Activated CD4-positive, CD25-positive, alpha-beta regulatory T cell (primary cell): ENCODE measurements at places on chromosomes 1 and 21.

DNA sequence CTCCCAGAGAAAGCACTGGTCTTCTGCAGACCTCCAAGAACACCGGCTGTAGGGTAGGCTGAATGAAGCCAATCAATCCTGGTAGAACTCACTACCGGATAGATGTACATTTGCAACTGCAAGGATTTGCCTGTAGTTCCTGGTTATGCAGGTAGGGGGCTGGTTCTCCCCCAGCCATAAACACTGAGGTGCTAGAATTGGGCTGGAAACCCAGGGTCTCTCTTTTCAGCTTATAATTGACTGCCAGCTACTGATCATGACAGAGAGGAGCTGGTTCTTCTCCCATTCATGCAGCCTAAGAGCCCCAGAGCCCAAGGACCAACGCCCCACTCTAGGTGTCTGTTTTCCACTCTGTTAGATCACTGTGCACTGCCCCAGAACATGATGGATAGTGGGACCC lies 21.5 kb upstream of the MTARC2 start:
- no peak for DNase-seq

DNA sequence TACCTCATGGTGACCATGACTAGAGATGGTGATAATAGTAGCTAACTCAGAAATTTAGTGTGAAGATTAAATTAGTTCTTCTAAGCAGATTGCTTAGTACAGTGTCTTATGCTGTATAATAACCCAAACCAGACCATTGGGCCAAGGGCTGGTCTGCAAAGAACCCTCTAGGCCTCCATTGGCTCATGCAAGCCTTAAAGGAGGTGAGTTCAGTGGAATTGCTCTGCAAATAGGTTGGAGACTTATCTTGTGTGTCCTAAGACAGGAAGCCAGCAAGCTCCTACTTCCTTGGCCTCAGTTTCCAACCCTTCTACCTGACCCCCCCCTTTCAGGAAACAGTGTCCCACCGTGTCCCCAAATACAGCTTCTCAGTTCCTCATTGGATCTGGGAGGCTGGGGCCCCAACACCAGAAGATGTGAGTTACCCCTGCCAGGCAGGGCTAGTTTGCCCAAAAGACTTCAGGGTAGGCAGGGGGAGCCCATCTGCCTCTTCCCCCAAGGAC lies 1.9 kb upstream of the MEF2D start:
- DNase-seq = no peak

GRCh38 chr1:237166593-237167101 lies 124.7 kb downstream of the RYR2 start:
- no peak for DNase-seq

- DNase-seq = no peak
Observed at GRCh38 chr1:1786836-1787605, 8.8 kb upstream of the NADK start.

- DNase-seq = no peak
Observed at GRCh38 chr1:29331309-29331708, 95.0 kb downstream of the PTPRU start.

DNA sequence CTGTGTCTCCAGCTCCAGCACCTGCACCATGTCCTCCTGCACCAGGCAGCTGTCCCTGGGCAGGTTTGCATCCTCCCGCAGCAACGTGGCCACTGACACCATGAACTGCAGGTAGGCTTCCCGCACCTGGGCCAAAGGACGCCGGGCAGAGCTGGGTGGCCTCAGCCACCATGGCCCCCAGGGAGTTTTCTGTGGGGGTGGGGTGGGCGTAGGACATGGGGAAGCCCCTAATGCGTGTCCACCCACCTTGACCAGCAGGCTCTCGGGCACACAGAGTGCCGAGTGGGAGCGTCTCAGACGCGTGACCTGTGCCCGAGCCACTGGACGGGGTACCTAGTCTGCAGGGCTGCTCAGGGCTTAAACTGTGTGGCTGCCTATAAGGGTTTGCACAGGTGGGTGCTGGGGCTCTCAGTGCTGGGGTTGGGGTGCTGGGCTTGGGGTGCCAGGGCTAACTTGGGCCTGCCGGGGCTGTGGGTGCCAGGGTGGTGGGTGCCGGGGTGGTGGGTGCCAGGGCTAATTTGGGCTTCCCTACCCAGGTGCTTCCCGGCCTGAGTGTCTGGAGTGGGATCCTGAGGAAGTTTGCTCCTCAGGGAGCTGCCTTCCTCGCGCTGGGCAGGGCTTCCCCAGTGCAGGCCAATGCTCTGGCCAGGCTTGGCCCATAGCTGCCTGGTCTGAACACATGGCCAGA lies 17.7 kb downstream of the PRXL2B start:
- DNase-seq = no peak

- no peak for DNase-seq
Observed at GRCh38 chr1:182628657-182629056, 24.5 kb upstream of the RGS16 start.

DNA sequence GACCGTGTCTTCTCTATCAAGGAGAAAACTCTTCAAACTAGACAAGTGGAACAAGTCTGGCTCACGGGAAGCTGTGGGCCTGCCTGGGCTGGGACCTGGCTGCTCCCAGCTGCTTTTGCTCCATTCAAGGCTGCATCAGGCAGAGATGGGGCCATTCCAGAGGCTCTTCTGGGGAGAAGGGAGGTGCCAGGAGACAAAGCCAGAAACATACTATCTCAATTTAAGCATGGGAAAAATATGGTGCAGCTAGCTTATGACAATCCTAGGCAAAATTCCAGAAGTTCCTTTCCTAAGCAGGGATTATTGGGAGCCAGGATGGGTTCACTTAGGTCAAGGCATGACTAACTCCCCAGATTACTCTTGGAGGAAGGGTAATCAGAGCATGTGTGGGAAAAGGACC lies 90.8 kb upstream of the SLC2A1 start:
- no peak for DNase-seq

DNA sequence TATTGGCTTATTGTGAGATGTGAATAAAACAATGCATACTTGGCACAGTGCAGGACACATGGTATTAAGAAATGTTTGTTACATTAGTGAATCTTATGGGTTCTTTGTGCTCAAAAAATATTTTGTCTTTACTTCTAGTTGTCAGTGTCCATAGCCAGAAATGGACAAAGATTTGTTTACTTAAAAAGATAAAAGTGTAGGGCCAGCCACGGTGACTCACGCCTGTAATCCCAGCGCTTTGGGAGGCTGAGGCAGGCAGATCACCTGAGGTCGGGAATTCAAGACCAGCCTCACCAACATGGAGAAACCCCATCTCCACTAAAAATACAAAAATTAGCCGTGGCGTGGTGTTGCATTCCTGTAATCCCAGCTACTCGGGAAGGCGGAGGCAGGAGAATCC lies 654.6 kb upstream of the NEGR1 start:
- no peak for DNase-seq

DNA sequence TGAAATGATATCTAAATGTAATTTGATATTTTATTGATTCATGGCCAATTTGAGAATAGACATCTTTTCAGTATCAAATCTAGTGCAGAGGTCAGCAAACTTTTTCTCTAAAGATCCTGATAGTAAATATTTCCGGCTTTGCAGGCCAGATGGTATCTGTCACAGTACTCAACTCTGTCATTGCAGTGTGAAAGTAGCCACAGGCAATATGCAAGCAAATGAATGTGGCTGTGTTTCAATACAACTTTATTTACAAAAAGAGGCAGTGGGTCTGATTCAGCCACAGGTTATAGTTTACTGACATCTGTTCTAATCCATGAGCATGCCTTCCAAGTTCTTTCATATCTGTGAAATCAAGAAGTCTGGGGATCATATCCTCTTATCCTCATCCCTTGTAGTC lies 221.2 kb downstream of the PRDM2 start:
- DNase-seq = no peak

DNA sequence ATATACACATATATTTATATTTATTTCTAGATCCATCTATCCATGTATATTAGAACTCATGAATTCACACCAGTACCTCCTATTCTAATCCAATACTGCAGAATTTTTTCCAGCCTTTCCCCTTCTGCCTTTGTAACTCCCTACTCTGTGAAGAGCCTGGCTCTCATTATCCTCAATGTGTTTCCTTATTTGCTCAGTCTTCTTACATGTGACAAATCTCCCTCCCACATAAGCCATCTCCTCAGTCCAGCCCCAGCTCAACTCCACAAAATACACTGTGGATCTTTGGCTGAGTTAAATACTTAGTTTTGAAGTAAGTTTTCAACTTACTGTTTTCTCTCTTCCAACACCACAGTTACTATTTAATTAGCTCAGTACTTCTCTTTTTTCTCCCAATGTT lies 45.7 kb downstream of the ATP5PO start:
- DNase-seq = no peak

GRCh38 chr1:242225767-242226573 lies 227.1 kb upstream of the MAP1LC3C start:
- no peak for DNase-seq

- DNase-seq = no peak
Observed at GRCh38 chr1:167450843-167451242, 67.5 kb downstream of the CD247 start.

GRCh38 chr1:64842224-64842623 lies 97.3 kb downstream of the RAVER2 start:
- DNase-seq = no peak

DNA sequence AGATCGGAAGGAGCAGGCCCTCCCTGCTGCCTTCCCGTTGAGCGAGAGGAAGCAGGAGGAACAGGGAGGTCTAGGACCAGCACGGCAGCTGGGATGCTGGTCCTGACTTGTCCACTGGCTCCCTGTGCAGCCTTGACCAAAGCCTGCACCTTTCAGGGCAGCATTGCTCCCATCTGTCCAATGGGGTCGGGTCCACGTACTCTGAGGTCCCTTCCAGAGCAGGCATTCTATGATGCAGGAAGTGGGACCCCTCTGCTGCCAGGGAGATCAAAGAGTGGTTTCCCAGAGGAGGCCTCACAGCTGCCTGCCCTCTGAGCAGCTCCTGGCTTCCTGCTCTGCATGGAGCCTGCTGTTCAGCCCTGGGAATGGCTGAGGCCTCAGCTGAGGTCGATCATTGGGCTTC lies 21.7 kb upstream of the ZNF362 start:
- DNase-seq = no peak

GRCh38 chr1:227748496-227749182 lies 13.4 kb downstream of the SNAP47 start:
- no peak for DNase-seq

DNA sequence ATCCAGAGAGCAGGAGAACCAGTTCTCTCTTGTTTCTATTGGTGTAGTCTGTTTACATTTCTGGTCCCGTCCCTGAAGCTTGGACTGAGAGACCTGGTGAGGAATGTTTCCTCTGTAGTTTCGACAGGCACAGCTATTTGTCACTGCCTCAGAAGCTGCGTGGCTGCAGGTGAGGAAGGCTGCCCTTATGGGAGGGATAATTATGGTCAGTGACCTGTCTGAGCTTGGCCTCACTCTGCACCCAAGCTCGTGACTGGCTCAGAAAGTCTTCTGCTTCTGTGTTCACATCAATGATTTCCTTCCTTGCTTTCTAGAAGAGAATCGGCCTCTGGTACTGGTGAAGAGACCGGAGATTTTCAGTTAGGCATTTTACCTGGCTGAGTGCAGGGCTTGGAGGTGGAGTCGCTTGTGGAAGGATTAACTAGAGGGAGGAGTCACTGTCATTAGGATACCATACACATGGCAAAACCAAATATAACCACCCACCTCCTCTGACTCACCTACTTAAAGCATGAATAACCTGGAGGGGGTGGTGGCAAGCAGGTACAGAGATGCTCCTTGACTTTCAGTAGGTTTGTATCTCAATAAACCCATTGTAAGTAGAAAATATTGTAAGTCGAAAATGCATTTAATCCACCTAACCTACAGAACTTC lies 19.9 kb upstream of the WDR26 start:
- no peak for DNase-seq

DNA sequence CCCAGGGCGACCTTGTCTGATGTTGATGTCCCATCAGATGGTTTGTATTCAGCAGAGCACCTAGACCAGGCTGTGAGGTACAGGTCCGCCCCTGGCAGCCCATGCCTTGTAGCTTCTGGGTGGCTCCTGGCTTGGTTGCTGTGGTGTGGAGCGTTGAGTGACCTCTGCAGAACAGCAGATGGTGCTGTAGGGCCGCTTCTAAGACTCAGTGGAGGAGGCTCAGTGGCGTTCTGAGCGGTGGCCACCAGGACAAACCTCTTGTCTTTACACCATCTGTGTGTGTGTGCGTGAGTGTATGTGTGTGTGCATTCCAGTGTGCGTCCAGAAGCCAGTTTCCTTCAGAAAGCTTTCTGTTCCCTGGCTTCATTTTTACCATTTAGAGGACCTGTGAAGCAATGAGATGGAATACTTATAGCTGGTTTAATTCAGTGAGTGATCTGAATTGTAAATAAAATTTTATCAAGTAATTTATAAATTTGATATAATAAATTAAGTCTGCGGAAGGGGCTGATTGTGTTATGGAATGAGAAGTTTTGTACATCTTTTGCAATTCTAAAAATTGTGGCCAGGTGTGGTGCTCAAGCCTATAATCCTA lies 66.1 kb downstream of the ADARB1 start:
- peak; percentile 19 for DNase-seq

GRCh38 chr1:39174390-39175081 lies 30.0 kb upstream of the MACF1 start:
- DNase-seq = no peak
